ENCODE measurements at places on chromosomes 3 and 15.

- no peak for DNase-seq
Measured at GRCh38 chr3:30535525-30535924, 70.9 kb upstream of the TGFBR2 start.

DNA sequence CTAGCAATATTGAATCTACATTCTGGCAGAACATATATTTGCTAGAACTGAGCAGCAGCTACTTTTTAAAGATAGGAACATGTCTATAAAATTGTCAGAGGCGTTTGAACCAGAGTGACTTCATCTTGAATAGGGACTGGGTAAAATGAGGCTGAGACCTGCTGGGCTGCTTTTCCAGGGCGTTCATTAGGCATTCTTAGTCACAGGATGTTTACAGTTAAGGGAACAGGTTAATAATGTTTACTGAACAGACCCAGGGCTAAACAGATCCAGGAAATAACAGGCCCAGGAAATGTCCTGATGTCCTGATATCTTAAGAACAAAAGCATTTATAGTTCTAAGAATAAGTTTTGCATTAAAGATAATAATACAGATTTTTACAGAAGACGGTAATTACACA lies 34.5 kb upstream of the B3GALNT1 start:
- DNase-seq: no peak

DNA sequence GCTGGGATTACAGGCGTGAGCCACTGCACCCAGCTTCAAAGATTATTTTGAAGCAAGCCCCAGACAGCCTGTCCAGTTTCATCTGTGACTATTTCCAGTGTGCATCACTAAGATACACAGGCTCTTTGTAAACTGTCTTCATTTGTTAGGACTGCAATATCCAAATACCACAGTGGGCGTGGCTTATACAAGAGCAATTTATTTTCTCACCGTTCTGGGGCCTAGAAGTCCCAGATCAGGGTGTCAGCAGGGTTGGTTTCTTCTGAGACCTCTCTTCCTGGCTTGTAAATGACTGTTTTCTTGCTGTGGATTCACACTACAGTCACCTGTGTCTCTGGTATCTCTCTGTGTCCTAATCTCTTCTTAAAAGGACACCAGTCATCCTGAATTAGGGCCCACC lies 59.7 kb downstream of the RLBP1 start:
- no peak for DNase-seq

GRCh38 chr3:30810625-30811024 lies 83.8 kb downstream of the GADL1 start:
- no peak for DNase-seq

GRCh38 chr3:134607054-134608022 lies 43.5 kb downstream of the KY start:
- no peak for DNase-seq
